ENCODE measurements at places on chromosomes 1 and 21. TPM values are rescaled to one million over a fixed set of nuclear protein-coding genes. Genes with fewer than 3 reads are reported as not detected.

Gene SMCP
- not detected for polyA plus RNA-seq

Gene CHODL
- polyA plus RNA-seq = 0.20 TPM

Gene BRWD1
- polyA plus RNA-seq = 41.6 TPM

Gene ADORA1
- polyA plus RNA-seq = not detected

Measured in naive B cell (primary cell).